ENCODE measurements at places on chromosomes 1 and 21.

GRCh38 chr1:55353707-55354620, 138.8 kb upstream of the USP24 start:
- no peak for DNase-seq

DNA sequence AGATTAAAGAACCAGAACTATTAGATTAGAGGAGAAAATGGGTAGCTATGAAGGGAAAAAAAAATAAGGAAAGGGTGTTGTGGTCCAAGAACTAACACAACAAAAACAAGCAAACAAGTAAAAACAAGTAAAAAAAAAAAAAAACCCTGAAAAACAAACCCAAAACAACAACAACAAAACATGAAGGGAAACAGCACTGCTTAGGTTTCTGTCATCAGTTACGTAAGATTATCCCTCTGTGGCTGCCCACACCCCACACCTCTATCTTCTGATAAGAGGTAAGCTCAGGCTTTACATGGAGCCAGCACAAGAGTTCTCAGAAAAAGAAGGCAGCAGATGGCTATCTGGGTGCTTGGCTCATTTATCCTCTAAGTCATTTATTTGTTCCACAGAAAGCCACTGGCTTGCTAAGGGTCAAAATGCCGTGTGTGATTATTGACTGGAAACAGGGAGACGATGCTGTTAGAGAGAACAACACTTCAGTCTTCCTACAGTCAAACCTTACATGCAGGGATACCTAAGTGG, 57.5 kb downstream of the KIAA0319L start:
- no peak for DNase-seq

GRCh38 chr1:6638226-6638625, 13.6 kb downstream of the THAP3 start:
- no peak for DNase-seq

DNA sequence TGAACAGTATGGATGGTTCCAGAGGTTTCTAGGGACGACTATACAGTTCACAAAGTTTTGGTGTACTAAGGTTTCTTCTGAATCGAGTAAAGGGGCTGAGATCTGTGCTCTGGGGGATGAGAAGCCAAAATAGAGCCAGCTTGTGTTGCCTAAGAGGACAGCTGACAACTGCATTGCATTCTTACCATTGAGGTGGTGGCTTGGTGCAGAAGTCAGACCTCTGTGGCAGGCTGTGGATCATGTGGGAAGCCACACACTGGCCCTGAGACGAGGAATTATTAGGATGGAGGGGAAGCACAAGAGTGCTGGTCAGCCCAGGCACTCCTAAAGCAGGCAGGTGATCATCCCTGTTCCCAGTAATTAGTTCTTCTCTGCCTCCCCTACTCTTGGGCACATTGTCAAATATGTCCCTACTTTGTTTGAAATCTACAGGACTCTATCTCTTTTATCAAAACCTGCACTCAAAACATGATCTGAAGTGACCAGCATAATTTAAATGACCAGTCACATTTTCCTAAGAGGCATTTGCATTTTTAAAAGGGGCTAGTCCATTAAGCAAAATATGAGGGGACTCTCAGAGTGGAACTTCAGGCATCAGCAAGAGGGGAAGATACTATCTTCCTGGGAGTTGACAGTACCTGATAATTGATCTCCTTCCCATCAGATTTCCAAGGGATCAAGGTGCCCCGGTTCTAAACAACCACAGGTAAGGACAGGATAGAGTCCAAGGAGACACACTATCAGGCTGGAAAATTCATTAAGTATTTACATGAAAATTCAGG, at the start of gene FCRLB:
Gene FCRLB, plus strand, starts transcription at position 589 of the 782 bp plus-strand sequence. CDS start 1,129 bp downstream, outside the sequence.
- DNase-seq, result no peak

DNA sequence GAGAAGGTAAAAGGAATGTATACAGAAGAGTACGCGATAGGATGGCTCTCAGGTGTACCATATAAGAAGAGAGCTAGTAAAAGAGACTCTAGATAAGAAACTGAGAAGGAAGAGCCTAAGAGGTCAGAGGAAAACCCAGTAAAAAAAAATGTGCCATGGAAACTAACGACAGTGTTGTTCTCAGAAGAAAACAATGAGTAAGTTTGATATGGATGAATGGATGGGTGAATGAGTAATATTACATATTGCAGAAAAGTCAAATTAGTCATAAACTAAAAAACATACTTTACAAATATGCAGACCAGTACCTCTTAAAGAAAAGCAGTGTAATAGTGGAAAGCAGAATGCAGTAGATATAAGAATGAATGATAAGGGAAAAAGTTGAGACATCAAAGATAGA, 316.2 kb downstream of the HMCN1 start:
- DNase-seq, result no peak

DNA sequence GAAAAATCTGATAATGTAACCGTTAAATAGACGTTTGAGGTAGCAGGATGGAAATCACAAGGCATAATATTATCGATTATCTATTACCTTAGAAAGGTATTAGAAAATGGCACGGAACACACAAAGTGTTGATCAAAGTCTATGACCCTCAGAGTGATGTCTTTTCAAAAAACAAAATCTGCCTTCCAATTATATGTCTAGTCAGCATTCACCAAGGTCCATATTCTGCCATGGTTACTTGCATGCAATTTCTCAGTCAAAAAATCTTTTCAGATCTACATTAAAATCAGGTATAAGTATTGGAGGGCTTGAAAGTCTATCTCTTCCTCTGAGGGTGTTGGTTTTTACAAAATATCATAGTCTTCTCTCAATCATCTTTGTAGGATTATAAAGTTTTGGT, 81.9 kb downstream of the KCTD3 start:
- DNase-seq, result no peak

- DNase-seq, result no peak
Measured at GRCh38 chr1:201561601-201562000, 22.7 kb downstream of the NAV1 start.

- no peak for DNase-seq
Measured at GRCh38 chr1:80656641-80657040, 1144.1 kb upstream of the ADGRL2 start.

DNA sequence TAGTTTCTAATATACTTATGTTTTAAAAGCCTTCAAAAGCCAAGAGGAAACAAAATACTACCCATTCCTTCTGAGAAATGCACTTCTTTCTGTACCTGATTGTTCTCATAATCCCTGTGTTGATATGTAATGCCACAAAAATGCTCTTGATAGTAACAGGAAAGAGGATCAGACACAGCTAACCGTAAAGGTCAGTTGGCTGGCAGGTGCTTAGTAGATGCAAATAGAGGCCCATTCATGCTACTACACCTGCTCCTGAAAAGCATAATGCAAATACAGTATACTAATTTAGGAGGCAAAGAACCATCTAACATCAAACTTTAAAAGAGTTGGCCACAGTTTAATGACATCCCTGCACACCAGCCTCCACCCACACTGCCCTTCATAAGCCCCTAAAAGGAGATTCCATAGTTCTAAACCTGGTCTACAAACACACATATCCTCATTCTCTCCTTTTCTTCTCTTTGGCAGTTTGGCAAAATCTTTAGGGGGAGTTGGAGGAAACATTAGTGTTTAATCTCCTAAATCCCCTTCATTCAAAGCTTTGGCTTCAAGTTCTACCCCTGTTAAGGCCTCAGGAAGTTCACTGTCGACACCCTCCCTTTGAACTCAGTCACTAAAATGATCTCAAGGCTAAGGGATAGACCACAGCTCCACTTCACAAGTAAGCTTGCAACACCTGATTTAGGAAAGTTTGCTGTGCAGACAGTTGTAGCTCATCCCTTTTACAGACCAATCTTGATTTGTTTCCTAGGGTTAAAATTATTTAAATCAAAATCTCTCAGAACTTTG, 2.9 kb upstream of the CD46 start:
- DNase-seq, result no peak

DNA sequence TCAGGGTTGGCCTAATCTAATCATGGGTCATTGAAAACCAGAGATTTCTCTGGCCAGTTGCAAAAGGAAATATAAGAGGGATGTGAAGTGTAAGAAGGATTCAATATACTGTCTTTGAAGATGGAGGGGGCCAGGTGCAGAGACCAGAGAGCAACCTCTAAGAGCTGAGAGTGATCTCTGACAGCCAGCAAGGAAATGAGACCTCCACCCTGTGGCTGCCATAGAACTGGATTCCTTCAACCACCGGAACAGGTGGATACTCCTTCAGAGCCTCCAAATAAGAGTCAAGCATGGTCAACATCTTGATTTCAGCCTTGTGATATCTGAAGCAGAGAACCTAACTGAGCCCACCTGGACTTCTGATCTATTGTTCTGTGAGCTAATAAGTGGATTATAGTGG, 128.4 kb downstream of the CYYR1 start:
- no peak for DNase-seq

- DNase-seq, result no peak
Measured at GRCh38 chr1:155069551-155070157, 6.1 kb downstream of the EFNA4 start.

GRCh38 chr1:53572065-53572814, 113.0 kb downstream of the DMRTB1 start:
- no peak for DNase-seq

- DNase-seq, result no peak
Measured at GRCh38 chr1:205344066-205344928, 12.4 kb downstream of the KLHDC8A start.

DNA sequence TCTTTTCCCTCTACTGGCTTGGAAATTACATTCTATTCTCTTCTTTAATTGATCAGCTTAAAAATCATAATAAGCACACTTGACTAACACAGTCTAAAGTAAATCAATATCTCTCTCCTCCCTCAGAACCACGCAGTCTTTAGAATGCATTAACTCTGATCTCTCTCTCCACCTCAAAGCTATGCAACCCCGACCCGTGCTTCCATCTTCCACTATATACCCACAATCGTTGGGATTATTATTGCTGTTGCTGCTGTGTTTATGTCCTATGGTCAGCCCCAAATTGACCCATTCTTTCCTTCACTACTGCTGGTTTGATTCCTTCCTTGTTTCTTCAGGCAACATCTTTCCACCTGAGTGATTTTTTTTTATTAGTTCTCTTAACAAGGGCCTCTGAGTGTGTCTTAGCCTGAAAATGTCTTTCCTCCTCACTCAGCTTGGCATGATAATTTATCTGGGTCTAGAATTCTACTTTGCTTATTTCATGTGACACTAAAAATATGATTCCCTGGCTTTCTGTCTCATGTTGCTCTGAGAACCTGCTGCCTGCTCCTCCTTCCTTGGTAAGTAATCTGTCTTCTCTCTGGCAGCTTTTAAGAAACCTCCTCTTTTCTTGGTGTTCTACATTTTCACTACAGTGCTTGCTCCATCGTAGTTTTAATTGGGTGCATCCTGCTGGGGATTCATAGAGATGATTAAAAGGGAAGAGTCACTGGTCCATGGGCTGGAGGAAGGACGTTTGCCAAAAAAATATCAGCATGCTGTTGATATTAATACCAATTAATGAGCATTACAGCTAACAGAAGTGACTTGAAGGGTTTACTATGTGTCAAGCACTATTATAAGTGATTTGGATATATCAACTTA, 472.2 kb downstream of the MATN1 start:
- DNase-seq, result no peak

DNA sequence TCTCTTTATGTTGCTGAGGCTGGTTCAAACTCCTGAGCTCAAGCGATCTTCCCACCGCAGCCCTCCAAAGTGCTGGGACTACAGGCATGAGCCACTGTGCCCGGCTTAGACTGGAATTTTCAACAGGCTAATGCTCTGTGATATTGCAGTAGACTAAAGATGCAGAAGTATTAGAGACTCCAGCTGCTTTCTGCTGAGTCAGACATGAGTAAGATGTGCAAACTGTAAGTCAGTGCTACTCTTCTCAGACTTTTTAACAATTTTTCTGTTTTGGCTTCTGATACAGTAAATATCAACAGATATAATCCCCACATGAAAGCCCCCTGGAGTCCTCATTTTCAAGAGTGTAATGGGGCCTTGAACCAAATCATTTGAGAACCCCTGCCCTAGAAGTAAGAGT, 29.3 kb upstream of the NLRP3 start:
- no peak for DNase-seq

All from vagina (tissue), 2 donors.